Activated T-cell treated with anti-CD3 and anti-CD28 coated beads, Interleukin-2, amount 50 U/mL, for 72 hours (primary cell): ENCODE measurements at places on chromosomes 4 and X. TPM values are rescaled to one million over a fixed set of nuclear protein-coding genes. Genes with fewer than 3 reads are reported as not detected.

- H3K27ac ChIP-seq = no peak overlapping the region
- H3K36me3 ChIP-seq = peaks cover 5% of the 10 kb centered on the region
- H3K4me3 ChIP-seq = peak overlapping the region; percentile 87
- H3K27me3 ChIP-seq = no peaks in the 10 kb centered on the region
- H3K4me1 ChIP-seq = peaks cover 80% of the 10 kb centered on the region
- DNase-seq = no peak
Observed at GRCh38 chr4:107991945-107992630, 2.4 kb downstream of the HADH start.

DNA sequence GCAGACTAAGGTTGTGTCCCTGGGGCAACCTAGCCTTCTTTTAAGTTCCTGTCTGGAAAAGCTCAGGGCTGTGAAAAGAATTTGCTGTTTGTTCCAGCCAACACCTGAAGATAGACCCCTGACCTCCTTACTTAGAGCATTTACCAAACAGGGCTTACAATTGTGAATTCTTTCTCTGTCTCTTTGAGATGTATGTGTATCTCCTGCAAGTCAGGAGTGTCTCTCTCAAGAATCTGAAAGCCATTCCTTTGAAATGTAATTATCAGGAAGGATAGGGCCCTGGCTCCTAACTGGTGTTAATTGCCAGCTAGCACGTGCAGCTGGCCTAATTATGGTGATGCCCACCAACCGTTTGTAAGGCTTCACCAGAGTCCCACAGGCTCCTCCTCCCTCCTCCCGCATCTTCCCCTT lies 18.2 kb downstream of the CCNG2 start:
- peaks cover 7% of the 10 kb centered on the region for H3K27me3 ChIP-seq
- no peaks in the 10 kb centered on the region for H3K4me1 ChIP-seq
- peaks cover 1% of the 10 kb centered on the region for H3K36me3 ChIP-seq
- DNase-seq = no peak
- H3K27ac ChIP-seq = no peak overlapping the region

GRCh38 chr4:159979953-159980352 lies 877.1 kb downstream of the RAPGEF2 start:
- no peaks in the 10 kb centered on the region for H3K4me1 ChIP-seq
- no peak overlapping the region for H3K27ac ChIP-seq
- H3K27me3 ChIP-seq = no peaks in the 10 kb centered on the region
- no peak for DNase-seq

Gene ADGRG4
- not detected for total RNA-seq

Gene RPL34
- 1,826 TPM for total RNA-seq
